ENCODE measurements at places on chromosomes 5 and 9.

DNA sequence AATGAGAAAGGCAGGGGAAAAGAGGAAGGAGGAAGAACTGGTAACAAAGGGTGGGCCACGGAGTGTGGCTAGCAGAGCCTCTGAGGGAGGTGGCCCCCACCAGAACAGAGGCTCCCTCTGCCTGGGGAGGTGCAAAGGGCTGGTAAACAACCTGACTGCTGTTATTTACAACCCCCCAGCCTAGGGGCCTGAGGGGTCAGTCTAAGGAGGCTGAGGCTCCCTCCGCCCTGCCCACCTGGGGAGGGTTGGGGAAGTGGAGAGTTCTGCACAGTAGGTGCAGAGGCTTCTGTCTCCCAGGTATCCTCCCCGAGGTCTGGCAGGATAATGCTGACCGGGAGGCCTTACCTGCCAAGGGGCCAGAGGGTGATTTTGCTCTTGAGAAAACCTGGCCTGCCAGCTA, 35.6 kb upstream of the SMU1 start:
- no peak for DNase-seq

DNA sequence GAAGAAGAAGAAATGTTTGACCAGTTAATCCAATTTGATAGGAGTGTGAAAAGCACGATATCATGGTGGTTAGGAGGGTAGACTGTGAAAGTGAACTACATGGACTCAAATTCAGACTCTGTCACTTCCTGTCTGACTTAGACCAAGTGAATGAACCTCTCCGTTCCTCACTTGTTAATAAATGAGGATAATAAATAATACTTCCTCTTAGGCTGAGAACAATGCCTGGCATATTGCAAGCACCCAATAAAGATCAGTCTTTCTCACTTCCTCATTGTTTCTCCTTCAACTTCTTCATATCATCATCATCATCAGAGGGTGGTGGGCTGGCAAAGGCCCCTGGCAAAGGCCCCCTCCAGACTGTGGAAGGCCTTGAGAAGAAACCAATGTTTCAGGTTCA, 148.7 kb downstream of the CDK5RAP2 start:
- no peak for DNase-seq

GRCh38 chr5:62542720-62543119, 35.9 kb upstream of the LRRC70 start:
- no peak for DNase-seq

GRCh38 chr5:133780619-133781280, 168.4 kb upstream of the FSTL4 start:
- DNase-seq: no peak

GRCh38 chr5:149719666-149720065, 10.4 kb upstream of the PPARGC1B start:
- peak; percentile 84 for DNase-seq

- DNase-seq: no peak
These were observed 159.6 kb downstream of the CACNA1B start for GRCh38 chr9:138037140-138037539.

- peak; percentile 66 for DNase-seq
These were observed 74.5 kb downstream of the CDKN2A start for GRCh38 chr9:21919377-21920362.

DNA sequence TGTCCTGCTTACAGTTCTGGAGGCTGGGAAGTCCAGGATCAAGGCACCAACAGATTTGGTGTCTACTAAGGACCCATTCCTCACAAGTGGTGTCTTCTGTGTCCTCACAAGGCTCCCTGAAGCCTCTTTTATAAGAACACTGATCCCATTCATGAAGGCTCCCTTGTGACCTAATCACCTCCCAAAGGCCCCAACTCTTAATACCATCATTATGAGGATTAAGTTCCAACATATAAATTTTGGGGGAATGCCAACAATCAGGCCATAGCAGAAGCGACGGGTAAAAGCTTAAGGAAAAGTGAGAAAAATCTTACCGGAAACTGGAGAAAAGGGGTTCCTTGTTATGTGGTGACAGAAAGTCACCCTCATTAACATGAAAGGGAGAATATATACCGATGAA, 11.2 kb downstream of the CTNNAL1 start:
- DNase-seq: no peak

DNA sequence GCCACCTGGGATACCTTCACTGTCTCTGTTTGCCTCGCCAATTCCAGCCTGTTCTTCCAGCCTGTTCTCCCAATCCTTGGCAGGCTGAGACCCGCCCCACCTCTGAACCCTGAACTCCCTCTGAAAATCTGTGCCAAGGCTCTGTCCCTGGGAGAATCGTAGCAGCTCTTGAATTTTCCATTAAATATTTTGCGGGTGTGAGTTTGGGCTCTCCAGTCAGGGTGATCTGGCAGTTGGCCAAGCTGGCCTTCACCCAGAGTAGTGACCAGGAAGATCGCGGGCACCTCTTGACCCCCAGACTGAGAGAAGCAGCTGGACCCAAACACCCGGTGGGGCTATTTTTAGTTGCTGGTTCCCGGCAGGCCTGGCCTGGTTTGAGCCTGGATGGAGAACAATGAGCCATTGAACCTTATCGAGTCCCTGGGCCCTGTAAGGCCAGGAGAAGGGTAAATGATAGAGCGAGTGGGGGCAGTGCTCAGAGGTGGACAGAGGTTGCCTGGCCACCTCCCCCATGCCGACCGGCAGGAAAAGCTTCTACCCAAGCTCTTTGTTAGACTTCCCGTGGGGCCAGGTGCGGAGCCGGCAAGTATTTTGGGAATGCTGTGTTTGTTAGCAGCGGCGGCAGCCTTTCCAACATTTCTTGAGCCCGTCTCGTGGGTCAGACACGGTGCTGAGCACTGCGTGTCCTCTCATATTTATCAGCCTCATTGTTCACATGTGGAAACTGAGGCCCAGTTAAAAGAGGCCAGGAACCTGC, 146.2 kb downstream of the RGS3 start:
- DNase-seq: no peak

GRCh38 chr5:123535648-123536047, 23.7 kb downstream of the CSNK1G3 start:
- DNase-seq: no peak

- peak; percentile 73 for DNase-seq
These were observed 1.8 kb downstream of the LURAP1L start for GRCh38 chr9:12776513-12777055.

- DNase-seq: no peak
These were observed 57.6 kb downstream of the PFDN1 start for GRCh38 chr5:140245341-140245740.

GRCh38 chr5:67283988-67284487, 87.4 kb upstream of the CD180 start:
- DNase-seq: no peak

DNA sequence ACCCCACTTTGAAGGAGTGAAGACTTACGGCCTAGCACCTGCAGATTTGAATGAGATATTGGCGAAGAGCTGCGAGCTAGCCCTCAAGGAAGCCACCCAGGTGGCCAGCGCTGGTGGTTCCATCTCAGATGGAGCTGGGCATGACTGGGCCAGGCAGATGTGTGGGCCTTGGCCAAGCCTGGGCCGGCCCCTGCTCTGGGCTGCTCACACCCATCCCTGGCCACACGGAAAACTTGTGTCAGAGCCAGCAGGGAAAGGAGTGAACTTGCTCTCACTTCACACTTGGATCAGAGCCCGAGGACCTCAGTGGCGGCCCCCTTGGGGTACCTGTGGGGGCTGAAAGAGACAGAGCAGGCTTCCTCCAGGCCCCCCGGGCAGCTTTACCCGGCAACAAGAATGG, 44.2 kb downstream of the ROPN1L start:
- no peak for DNase-seq

- DNase-seq: no peak
These were observed 6.8 kb downstream of the MACROH2A1 start for GRCh38 chr5:135392256-135392655.

GRCh38 chr5:143696921-143697320, 115.0 kb upstream of the HMHB1 start:
- DNase-seq: peak; percentile 97

- no peak for DNase-seq
These were observed 32.3 kb upstream of the MAMDC2 start for GRCh38 chr9:70011366-70011765.

- no peak for DNase-seq
These were observed 5.5 kb downstream of the TTC16 start for GRCh38 chr9:127721391-127721821.

DNA sequence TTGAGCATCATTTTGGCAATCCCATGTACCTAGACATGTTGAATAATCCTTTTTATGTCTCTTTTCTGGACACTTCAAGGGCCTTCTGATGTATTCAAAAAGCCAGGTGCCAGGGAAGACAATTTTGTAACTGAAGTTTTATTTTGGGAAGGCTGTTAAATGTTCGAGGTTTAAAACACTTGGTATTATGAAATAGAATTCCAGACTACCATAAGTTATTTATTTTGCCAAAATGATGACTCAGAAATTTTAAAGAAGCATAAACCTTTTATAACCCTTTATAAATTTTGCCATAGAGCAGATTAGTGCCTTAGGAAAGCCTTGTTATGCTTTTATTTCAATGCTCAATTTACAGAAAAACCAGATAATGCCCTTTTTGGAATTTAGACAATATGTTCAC, 30.3 kb upstream of the UHRF2 start:
- no peak for DNase-seq

DNA sequence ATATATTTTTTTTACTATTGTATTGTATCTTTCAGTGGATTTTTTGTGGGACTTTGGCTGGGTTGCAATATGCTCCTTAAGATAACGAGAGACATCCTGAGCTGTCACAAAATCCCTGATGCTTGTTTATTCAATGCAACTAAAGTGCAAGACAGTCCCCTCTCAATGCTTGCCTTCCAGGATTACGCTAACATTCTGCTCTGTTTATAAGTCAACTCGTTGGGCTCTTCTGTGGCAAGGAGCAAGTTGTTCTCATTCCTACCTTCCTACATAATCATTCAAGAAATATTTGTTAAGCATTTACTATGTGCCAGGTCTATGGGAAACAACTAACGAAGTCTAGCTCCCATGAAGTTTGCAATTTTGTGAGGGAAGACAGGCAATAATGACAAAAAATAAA, 40.4 kb downstream of the JAKMIP2 start:
- no peak for DNase-seq

DNA sequence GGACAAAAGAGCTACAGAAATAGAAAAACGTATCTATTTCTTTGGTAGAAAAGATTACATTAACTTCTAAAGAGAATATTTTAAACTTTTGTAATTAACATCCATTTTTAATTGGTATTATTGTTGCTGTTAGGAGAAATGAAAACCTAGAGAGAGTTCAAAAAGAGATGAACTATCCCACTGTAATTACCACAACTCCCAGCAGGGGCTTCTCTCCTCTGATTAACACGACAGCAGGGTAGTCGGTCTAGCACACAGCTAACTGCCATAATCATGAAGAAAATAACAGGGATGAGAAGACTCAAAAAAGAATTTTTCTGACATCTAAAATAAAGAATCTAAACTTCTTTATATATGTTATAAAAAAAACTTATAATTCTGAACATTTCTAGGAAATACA, 86.2 kb upstream of the CDH9 start:
- peak; percentile 7 for DNase-seq

DNA sequence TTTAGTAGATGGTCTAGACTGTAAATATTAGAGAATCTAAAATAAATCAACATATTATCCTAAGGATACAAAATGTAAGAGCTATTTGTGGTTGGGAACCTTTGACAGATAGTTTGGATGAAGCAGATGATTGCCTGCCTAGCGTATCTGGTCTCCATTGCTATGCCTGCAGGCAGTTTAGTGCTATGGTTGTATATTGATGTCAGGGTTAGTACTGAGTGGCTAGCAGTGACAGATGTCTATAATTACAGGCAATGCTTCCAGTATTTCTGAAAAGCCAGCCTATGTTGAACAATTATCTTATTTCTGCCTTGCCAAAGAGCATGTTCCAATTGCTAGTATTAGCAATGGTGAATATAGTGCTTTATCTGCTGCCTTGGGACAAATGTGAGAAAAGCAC, 151.3 kb upstream of the TLX3 start:
- DNase-seq: no peak

GRCh38 chr5:171575386-171575785, 155.9 kb downstream of the FGF18 start:
- peak; percentile 28 for DNase-seq

- no peak for DNase-seq
These were observed 50.3 kb upstream of the PSD2 start for GRCh38 chr5:139745132-139745799.

- DNase-seq: no peak
These were observed 186.3 kb upstream of the RGMB start for GRCh38 chr5:98587166-98587565.

DNA sequence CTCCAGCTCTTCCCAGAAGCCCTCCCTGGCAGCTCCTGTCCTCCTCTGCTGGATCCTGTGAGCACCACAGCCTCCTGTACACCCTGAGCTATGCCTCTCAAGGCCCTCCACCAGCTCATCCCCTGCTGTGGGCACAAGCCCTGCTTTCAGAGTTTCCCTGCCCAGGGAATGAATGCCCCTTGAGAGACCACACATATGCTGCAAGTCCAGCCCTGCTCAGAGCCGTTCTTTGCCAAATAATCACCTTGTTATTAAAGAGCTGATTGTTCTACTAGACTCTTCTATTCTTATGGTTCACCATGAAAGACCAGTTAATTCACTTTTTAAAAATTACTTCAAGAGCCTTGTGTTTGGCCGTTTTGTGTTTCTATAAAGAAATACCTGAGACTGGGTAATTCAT, 121.5 kb downstream of the MVB12B start:
- no peak for DNase-seq

DNA sequence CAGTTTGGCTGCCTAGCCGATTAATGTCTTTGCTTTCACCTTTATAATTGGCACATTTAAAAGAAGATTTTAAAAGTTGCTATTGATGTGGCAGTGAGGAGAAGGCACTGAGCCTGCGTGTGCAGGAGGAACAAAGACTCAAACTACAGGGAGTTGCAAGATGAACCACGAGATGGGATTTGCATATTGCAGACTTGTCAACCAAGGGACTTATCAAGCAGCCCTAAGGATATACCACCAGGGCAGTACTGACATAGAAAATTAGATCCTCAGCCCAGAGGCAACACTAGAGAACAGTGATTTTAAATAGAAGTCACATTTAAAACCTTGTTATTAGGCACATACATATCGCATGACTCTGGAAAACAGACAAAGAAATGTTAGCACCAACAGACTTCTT, 342.6 kb downstream of the GLIS3 start:
- DNase-seq: no peak

DNA sequence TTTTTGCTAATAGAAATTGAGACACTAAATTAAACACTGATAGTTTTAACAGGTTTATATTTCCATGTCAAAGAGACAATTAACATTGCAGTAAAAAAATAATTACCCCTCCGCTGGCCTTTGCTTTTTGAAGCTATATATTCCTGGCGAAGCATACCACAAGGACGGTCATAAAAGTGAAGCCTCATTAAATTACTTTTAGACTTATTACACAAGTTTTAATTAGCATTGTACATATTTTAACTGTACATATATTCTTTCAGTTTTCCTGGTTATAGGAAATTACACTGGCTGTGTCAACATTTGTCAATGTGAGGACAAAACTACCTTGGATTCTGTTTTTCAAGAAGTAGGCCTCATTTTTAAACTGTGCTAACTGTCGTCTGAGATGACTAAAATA, 1.2 kb downstream of the CDKN2A start:
- no peak for DNase-seq

GRCh38 chr5:130845049-130845765, 319.8 kb downstream of the HINT1 start:
- no peak for DNase-seq

GRCh38 chr9:31556667-31557463, 827.6 kb upstream of the ACO1 start:
- DNase-seq: no peak

- no peak for DNase-seq
These were observed 66.7 kb downstream of the C7 start for GRCh38 chr5:40976041-40976440.

- no peak for DNase-seq
These were observed 5.5 kb downstream of the MAN2A1 start for GRCh38 chr5:109695005-109695926.

Measured in foreskin keratinocyte (primary cell).